ENCODE measurements at places on chromosomes 16 and 17.

DNA sequence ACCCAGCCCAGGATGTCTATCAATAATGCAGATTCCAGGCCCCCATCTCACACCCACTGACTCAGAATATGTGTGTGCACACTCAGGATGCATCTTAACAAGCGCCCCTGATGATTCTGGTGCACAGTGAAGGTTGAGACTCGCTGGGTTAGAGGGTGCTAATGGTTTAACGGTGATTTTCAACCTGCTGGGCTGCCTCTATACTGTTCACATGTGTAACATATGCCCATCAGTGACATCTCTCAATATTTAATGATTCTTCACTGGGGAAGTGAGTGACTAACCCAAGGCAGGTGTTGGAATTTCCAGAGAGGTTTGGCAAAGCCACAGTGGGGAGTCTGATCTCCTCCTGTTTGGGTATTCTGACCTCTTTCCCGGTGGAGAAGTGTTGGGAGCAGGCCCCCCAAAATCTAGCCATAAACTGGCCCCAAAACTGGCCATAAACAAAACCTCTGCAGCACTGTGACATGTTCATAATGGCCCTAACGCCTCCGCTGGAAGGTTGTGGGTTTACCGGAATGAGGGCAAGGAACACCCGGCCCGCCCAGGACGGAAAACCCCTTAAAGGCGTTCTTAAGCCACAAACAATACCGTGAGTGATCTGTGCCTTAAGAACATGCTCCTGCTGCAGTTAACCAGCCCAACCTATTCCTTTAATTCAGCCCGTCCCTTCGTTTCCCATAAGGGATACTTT lies 4.1 kb upstream of the DOC2B start:
- DNase-seq: no peak

GRCh38 chr16:31134625-31135534 lies 647 bp downstream of the PRSS8 start:
- no peak for DNase-seq

- no peak for DNase-seq
Measured at GRCh38 chr17:21296097-21297025, 11.8 kb downstream of the MAP2K3 start.

GRCh38 chr17:48121923-48122664 lies 14.5 kb downstream of the SNX11 start:
- no peak for DNase-seq

GRCh38 chr16:88686062-88686438 lies 257 bp downstream of the SNAI3 start:
- DNase-seq: no peak

GRCh38 chr17:56977673-56978395 lies at the start of gene SCPEP1:
Gene SCPEP1, plus strand, starts transcription at chr17:56978131. Its CDS starts 29 bp downstream, at chr17:56978160.
- DNase-seq: peak; percentile 64

DNA sequence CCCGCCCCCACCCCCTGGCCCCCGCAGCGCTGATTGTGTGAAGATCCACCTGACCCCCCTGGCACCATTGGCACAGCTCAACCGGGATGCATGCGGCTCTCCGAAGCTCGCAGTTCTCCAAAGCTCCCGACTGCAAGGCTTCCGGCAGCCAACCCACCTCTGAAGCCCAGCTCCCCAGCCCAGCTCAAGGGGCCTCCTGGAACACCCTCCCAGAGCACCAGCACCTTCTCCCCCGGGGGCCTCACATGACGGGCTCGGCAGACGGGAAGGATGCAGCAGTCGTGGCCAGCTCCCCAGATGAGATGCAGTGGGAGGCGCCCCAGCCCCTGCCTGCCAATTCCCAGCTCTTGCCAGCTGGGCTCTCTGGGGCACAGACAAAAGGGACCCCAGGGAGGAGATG lies 215.3 kb downstream of the ZNF423 start:
- no peak for DNase-seq

- DNase-seq: no peak
Measured at GRCh38 chr17:54950116-54950515, 18.3 kb downstream of the COX11 start.

- DNase-seq: no peak
Measured at GRCh38 chr16:10093576-10093975, 88.7 kb downstream of the GRIN2A start.

DNA sequence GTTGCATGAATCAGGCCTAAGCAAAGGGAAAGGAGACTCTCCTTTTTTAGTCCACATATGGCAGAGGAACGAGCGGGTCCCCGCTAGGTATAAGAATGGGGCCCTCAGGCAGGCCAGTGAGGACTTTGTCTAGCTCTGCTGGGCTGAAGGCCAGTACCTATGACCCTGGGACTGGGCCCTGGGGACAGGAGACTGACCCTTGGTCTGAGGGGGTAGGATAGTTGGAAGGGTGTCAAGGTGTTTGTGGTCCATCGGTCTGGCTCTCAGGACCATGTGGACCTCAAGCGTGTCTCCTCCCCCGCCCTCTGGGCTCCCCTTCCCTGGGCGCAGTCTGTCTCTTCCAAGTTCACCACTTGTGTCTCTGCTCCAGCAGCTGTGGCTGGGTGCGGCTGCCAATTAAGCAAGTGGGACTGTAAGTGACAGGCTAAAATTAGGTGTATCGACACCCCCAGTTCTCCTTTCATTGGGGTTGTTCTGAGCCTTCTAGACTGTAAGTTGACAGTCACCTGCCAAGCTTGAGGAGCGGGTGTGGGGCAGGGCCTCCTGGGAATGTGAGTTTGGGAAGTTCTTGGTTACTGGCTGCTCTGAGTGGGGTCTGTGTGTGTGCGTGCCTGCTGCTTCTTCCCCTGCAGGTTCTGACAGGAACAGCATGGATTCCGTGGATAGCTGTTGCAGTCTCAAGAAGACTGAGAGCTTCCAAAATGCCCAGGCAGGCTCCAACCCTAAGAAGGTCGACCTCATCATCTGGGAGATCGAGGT lies 24.5 kb downstream of the AKAP1 start:
- no peak for DNase-seq

- no peak for DNase-seq
Measured at GRCh38 chr16:11109566-11109965, 146.4 kb downstream of the SOCS1 start.

- DNase-seq: no peak
Measured at GRCh38 chr17:1376061-1376460, 24.0 kb downstream of the YWHAE start.

- peak; percentile 56 for DNase-seq
Measured at GRCh38 chr17:78272181-78272913, 40.9 kb downstream of the TMEM235 start.

- no peak for DNase-seq
Measured at GRCh38 chr17:72489272-72489641, 368.4 kb downstream of the SOX9 start.

- no peak for DNase-seq
Measured at GRCh38 chr16:4391631-4392381, 20.2 kb downstream of the VASN start.

GRCh38 chr17:57724026-57724728 lies 20.9 kb downstream of the CCDC182 start:
- DNase-seq: no peak

DNA sequence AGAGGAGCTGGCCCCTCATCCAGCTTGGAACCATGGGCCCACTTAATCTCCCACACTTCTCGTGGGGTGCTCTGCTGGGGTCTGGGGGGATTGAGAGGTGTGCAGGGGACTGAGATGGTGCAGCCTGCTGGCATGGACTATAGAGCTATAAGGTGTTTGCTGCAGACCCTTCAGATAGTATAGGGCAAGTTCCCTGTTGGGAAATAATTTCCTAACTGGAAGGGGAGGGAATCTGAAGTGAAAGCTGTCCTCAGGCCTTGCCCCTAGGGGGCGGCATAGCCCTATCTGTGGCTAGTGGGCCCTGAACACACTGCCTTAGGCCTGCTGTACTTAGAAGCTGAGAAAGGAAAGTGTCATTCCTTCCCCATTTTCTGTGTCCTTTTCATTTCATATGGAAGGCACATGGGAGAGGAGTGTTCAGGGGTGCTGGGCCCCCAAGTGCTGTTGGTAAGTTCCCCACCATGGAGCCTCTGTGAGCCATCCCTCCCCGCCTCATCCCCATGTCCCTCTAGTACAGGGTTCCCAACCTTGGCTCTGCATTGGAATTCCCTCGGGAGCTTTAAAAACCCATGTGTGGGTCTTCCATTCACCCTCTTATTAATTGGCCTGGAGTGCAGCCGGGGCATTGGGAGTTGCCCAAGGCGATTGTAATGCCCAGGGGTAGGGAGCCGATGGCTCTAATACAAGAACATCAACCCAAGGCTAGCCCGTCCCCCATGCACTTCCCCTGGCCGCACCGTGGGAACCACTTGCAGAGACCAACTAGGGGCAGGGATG lies 19.7 kb downstream of the GOSR2 start:
- no peak for DNase-seq

GRCh38 chr17:82043507-82043906 lies 6.0 kb upstream of the DCXR start:
- DNase-seq: no peak

GRCh38 chr16:78184238-78185183 lies 85.1 kb downstream of the WWOX start:
- no peak for DNase-seq

DNA sequence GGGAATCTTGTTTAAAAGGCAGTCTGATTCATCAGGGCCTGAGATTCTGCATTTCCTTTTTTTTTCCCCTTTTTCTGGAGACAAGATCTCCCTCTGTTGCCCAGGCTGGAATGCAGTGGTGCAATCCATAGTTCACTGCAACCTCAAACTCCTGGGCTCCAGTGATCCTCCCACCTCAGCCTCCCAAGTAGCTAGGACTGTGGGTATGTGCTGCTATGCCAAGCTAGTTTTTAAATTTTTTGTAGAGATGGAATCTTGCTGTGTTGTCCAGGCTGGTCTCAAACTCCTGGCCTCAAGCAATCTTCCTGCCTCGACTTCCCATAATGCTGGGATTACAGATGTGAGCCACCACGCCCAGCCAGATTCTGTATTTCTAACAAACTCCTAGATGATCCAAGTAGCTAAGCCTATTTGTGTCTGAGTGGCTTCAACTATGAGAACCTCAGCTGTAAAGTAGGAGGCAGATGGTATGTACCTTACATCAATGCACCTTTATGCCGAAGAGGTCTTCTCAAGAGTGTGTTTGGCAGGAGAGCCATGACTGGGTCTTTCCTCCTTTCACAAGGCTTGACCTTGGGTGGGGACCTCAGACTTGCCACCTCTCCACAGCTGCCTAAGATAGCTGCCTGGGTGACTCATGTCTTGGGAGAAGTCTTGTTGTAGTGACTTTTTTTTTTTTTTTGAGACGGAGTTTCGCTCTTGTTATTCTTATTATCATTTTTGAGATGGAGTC lies 10.9 kb downstream of the LDAF1 start:
- DNase-seq: no peak

GRCh38 chr17:3904501-3904900 lies 11.6 kb upstream of the CAMKK1 start:
- no peak for DNase-seq

DNA sequence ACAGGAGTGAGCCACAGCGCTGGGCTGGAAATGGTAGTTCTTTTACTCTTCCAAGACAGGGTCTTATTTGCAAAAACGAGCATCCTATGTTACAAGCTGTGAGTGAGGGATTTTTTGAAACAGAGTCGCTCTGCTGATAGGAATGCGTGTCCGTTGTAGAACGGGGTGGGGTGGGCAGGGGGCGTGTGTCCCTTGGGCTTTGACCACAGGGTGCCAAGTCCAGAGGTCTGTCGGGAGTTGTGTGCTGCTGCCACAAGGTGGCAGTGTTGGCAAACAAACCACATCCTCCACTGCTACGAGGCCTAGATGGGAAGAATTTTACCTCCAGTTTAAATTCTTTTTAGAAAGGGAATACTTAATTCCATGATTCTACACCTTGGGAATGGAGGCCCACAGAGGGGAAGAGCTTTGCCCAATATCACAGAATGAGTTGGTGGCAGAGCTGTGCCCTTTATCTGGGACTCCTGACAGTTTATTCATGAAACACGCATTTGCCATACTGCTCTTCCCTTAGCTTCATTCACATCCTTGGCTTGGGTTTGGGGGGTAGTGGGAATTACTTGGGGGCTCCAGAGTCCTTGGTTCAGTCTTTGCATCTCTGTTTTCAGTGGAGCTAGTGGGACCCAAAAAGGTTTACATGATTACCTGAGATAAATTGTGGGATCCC lies 30.6 kb upstream of the ETV4 start:
- peak; percentile 46 for DNase-seq

DNA sequence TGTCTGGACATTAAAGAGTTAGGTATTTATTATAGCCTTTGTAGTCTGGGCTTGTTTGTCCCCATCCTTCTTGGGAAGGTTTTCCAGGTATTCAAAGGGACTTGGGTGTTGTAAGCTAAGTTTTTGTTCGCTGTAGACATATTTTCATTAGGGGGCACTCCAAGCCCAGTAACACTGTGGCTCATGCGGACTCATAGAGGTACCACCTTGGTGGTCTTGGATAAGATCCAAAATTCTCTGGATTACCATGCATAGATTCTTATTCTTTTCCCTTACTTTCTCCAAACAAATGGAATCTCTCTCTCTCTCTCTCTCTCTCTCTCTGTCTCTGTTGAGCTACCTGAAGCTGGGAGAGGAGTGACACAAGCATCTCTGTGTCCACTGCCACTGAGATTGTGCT lies 48.9 kb downstream of the ERCC4 start:
- DNase-seq: no peak

GRCh38 chr17:50132104-50132794 lies 2.3 kb upstream of the SAMD14 start:
- no peak for DNase-seq
